ENCODE measurements at places on chromosomes 5 and 9.

DNA sequence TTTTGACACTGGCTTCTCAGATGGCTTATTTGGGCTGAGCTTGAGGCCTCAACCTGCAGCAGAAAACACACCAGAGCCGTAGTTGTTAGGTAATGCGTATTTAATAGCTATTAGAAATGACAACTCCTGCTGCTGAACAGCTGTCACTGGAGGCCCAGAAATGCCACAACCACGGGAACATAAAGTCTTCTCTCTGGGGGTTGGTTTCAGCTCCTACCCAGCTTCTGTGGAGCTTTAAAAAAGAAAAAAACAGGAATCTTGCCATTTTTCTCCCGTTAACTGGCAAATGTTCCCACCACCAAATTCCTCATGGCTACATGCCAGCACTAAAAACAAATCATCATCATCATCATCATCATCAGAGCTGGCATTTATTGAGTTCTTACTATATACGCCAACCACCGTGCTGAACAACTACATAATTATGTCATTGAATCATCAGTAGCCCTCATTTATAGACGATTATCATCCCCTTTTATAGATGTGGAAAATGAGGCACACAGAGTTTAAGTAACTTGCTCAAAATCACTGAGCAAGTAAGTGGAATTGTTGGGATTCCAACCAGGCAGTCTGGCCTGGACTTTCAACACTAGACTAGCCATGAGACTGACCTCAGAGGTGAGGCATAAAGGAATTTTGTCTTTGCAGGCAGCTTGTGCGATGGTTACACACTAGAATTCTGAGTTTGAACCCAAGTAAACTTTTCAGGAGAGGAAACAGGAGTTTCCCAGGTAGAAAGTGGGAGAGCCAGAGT is 185.3 kb upstream of the WWC1 start:
- no peak for DNase-seq

DNA sequence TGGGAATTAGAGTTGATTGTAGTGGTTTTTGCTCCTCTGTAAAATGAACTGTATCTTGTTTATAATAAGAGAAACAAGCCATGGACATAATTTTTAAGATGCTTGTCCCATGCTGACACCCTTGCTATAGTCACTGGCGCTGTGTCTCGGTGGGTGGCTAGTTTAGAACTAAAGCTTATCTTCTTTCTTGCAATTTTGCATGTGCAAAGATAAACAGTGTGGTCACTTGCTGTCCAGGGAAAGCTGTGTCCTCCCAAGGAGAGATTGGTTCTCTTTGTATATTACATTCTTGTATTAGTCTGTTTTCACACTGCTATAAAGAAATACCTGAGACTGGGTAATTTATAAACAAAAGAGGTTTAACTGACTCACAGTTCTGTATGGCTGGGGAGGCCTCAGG is 143.8 kb downstream of the MELK start:
- DNase-seq = no peak

DNA sequence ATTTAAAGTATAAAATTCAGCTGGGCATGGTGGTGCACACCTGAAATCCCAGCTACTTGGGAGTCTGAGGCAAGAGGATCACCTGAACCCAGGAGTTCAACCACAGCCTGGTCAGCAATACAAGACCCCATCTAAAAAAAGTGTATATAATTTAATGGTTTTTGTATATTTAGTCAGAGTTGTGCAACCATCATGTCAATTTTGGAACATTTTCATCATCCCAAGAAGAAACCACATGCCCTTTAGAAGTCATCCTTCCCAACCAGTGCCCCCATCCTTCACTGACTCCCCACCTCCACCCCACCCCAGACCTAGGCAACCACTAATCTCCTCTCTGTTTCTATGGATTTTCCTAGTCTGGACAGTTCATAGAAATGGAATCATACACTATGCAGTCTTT is 18.8 kb upstream of the TEK start:
- DNase-seq = no peak

GRCh38 chr5:43615445-43616184 is 12.6 kb downstream of the NNT start:
- no peak for DNase-seq

GRCh38 chr5:132662925-132663770 is 5.2 kb downstream of the IL13 start:
- DNase-seq = no peak

- DNase-seq = no peak
These were observed 99.9 kb downstream of the RFK start for GRCh38 chr9:76294301-76294700.

- DNase-seq = no peak
These were observed 53.7 kb upstream of the IER5L start for GRCh38 chr9:129231759-129232158.

GRCh38 chr5:163619273-163619934 is 114.0 kb downstream of the MAT2B start:
- DNase-seq = no peak

GRCh38 chr9:111919875-111920274 is 23.3 kb downstream of the UGCG start:
- no peak for DNase-seq

All from T-helper 17 cell (primary cell).